ENCODE measurements at places on chromosomes 5 and 9.

- DNase-seq = no peak
These were observed 94.7 kb downstream of the PPARGC1B start for GRCh38 chr5:149824846-149825245.

- no peak for DNase-seq
These were observed 3.7 kb downstream of the SIL1 start for GRCh38 chr5:139194486-139194885.

- no peak for DNase-seq
These were observed 338.4 kb downstream of the DNAH5 start for GRCh38 chr5:13606051-13606450.

GRCh38 chr9:121718084-121718483 is 66.7 kb downstream of the DAB2IP start:
- DNase-seq = no peak

DNA sequence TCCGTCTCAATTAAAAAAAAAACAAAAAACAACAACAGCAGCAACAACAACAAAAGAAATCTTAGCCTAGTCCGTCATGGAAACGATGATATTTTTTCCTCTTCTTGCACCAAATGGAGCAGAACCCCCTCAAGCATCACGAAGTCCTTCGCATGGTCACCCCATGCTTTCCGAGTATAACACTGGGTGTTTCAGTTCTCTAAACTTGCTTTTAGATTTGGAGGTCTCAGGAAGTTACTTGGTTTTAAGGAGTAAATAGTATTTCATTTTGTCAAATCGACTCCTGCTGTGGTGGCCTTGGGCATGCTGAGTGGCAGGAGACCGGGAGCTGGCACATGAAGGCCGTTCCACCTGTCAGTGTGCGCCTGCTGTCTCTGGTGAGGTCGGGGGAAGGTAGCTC is 118.5 kb upstream of the CACNA1B start:
- DNase-seq = no peak

- no peak for DNase-seq
These were observed 175.3 kb downstream of the RFK start for GRCh38 chr9:76218886-76219445.

- DNase-seq = no peak
These were observed 26.5 kb upstream of the BASP1 start for GRCh38 chr5:17190799-17191391.

- no peak for DNase-seq
These were observed 3.2 kb upstream of the ANXA1 start for GRCh38 chr9:73148447-73148937.

Data from stimulated activated CD8-positive, alpha-beta memory T cell treated with anti-CD3 and anti-CD28 coated beads, Interleukin-15, amount 100 ng/mL, for 4 hours (primary cell).